Keratinocyte (primary cell): ENCODE measurements at places on chromosomes 4 and X. TPM values are rescaled to one million over a fixed set of nuclear protein-coding genes. Genes with fewer than 3 reads are reported as not detected.

GRCh38 chr4:1244081-1244977, 4.6 kb downstream of the CTBP1 start:
- no peak for DNase-seq

DNA sequence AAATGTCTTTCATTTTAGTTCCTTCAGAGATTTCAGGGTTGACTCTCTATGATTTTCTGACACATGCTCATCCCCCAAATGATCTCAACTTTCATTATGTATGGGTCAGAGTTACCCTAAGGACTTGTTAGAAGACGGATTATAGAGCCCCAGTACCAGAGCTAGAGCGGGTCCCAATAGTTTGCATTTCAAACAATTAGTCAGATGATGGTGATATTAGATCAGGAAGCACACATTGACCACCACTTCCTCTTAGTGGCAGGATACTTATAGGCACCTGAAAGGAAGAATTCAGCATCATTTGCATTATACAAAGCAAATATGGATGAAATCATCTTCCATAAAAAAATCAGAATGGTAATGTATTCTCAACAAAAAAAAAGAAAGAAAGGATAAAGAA, 106.1 kb downstream of the GALNTL6 start:
- DNase-seq: no peak

DNA sequence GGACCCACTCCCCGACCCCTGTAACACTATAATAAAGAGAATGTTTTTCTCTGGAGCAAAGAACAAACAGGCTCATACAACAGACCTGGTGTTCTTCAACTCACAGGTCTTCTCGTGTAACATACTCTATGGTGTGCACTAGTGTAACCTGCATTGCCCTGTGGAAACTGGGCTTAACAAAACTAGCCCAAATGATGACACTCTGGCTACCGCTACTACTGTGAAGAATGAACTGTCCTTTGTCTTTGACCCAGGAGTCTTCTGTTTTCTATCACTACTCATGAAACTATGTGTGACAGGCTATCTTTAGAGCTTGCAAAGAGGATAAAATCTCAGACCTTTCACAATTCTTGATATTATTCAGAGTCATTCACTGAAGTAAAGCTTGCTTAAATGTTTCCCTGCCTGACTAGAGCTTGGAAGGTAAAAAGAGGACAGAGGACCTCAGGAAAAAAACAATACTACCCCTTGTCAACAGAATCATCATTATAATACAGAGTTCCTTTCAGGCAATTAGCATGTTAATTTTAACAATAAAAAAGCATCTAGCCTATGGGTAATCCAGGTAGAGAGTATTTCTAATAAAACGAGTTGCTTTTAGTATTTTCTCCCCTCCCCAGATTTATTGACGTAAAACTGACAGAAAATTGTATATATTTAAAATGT, 59.2 kb downstream of the FSTL5 start:
- DNase-seq: no peak

DNA sequence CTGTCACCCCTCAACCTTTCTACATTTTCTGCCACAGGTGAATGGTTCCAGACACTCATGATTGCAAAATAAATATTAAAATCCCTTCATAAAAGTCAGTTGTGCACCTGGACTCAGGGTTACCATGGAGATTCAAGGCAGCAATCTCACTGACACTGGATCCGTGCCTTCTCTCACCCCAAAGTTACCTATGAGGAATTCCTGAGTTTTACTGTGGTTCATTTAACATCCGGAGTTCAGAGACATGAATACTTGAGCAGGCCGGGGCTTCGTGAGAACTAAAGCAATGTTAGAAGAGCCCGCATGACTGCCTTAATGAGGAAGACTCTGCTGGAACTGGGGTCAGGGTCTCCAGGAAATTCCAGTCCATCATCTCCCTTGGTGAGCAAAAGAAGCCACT, 12.5 kb upstream of the CLNK start:
- DNase-seq: no peak

CDS1 gene
- polyA plus RNA-seq: 14.1 to 21.7 TPM (median 19.9 TPM) in 3 replicates

- no peak for DNase-seq
These were observed 8.1 kb upstream of the HSD17B10 start for GRCh38 chrX:53442322-53442631.

F8 gene
- 1.0 to 1.5 TPM (median 1.3 TPM) in 3 replicates for polyA plus RNA-seq

SPARCL1 gene
- not detected in 3 replicates for polyA plus RNA-seq

DNA sequence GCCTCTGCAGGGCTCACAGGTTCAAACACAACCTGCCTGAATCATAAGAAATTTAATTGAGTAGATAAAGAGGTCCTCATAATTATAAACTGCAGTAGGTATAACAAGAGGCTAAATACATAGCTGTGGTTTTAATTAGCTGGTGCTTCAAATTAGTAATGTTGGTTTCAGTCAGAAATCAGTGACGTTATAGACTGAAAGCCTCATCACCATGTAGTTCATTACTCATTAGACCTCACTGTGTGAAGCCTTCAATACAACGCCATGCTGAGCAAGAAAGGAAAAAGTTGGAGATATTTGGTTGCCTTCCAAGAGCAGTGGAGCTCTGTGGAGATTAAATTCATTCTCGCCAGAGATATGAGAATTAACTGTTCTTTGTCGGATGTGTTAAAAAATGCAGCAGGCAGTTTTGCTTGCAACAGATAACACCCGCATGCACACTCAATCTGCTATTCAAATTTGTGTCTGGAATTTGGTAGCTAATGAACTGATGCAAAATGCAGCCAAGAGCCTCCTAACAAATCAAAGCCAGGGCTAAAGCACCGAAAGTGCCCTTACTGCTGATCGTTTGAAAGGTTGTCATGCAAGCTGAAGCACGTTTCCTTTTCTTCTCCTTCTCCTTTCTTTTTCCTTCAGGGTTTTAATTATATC, 148.9 kb downstream of the AFF2 start:
- DNase-seq: no peak

DNA sequence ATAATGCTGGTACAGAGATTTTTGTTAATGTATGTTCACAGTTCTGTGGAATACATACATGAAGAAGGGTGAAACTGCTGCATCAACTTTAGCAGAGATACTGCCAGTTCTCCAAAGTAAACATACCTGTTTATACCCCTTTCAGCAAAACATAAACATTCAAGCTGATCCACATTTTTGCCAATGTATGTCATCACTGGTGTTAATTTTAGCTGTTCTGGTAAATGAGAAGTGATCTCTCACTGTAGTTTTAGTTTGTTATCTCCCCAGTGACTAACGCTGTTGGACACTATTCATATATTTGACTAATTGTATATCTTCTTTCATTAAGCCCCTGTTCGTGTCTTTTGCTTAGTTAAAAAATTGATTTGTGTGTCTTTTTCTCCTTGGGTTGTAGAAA, 82.0 kb downstream of the HAUS3 start:
- DNase-seq: no peak

GPR78 gene
- 0.05 TPM in 1 of 3 replicates, not detected in the others for polyA plus RNA-seq

ADGRA3 gene
- 35.1 to 38.7 TPM (median 36.4 TPM) in 3 replicates for polyA plus RNA-seq

DNA sequence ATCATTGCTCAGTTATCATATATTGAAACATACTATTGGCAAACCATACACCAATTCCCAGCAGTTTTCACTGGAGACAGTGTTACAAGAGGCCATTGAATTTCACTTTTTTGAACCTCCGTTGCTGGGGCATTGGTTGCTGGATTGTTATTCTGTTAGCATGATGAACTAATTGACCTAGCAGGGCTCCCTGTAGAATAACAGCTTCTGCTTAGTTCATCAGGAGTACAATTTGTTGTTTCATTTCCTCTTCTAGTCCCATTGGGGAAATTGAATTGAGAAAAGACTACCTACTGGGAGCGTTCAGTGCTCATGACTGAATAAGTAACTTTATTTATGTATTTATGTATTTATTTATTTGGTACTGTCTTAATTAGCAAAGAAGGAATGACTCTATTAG, 151.6 kb downstream of the SLIT2 start:
- no peak for DNase-seq
